ENCODE measurements at places on chromosomes 2 and 18. TPM values are rescaled to one million over a fixed set of nuclear protein-coding genes. Genes with fewer than 3 reads are reported as not detected.

SERPINB11 gene
- total RNA-seq, result not detected

CDK15 gene
- 6.6 TPM for total RNA-seq

CD8B gene
- total RNA-seq, result not detected

NOSTRIN gene
- 0.09 TPM for total RNA-seq

DPP4 gene
- 251 TPM for total RNA-seq

C2orf92 gene
- 1.5 TPM for total RNA-seq

ACTG2 gene
- total RNA-seq, result 20.1 TPM

MLPH gene
- 12.2 TPM for total RNA-seq

KCNJ3 gene
- total RNA-seq, result not detected

UBR3 gene
- total RNA-seq, result 32.9 TPM

TEX44 gene
- not detected for total RNA-seq

UGT1A10 gene
- 0.83 TPM for total RNA-seq

XIRP2 gene
- not detected for total RNA-seq

ANO7 gene
- total RNA-seq, result 0.83 TPM

UBE2F gene
- total RNA-seq, result 46.4 TPM
